Right forelimb (tissue), 1 donor: ENCODE measurements at places on chromosomes 7 and 10.

DNA sequence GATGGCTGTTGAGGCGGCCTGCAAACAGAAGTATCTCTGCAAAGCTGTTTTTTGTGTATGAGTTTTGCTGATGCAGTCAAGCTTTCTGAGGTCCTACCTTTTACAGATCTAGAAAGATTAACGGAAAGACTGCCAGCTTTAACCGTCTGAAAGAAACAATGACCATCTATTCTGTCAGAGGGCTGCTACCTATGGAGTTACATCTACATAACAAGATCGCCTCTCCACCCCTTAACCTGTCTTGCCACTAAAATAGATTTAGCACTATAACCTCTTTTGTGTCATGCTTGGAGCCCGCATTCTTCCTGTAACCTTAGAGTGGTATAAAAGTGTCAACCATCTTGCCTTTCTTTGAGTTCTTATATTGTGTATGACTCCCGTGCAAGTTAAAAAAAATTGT, 291.2 kb downstream of the POM121L12 start:
- DNase-seq: no peak

DNA sequence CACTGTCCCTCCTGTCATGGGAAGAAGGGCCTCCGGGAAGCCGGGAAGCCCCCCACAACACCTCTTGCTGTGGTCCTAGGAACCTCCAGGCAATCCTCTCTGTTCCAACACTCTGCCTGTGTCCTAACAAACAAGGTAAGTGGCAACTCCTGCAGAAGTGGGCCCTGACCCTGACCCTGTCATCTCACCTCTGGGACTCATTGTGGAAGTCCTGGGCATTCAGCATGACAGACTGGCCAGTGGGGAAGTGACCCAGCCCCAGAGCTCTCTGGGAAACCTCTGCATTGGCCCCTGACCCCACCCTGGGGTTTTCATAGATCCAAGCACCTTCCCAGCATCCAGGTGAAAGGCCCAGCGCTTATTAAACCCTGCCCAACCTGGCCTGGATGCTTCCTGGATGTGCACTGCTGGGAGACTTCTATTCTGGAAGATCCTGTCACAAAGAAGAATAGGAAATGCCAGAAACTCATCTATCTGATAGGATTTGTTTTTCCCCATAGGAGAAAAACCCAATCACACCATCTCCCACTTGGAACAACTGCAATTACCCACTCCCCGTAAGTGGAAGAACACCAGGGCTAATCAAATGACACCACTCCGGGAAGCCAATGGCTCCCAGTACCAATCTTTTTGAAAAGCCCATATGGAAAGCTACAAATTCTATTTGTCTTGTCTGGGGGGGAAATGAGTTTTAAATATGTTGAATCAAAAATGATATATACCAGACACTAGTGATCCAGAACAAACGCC, 24.3 kb downstream of the LEP start:
- DNase-seq: no peak

GRCh38 chr7:106393564-106394251, 108.9 kb upstream of the NAMPT start:
- DNase-seq: no peak

GRCh38 chr10:112379635-112380296, 5.8 kb downstream of the ACSL5 start:
- no peak for DNase-seq

DNA sequence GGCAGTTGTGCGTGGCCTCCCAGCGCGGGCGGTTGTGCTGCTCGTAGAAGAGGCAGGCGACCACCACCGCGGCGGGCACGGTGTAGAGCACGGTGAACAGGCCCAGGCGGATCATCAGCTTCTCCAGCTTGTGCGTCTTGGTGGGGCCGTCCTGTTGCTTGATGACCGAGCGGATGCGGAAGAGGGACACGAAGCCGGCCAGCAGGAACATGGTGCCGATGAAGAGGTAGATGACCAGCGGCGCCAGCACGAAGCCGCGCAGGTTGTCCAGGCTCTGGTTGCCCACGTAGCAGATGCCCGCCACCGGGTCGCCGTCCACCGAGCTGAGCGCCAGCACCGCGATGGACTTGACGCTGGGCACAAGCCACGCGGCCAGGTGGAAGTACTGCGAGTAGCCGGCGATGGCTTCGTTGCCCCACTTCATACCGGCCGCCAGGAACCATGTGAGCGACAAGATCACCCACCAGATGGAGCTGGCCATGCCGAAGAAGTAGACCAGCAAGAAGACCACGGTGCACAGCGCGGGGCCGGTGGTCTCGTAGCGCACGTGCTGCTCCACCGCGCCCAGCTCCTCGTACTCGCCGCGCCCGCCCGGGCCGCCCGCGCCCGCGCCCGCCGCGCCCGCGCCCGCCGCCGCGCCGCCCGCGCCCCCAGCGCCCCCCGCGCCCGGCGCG, 2.2 kb downstream of the FZD8 start:
- no peak for DNase-seq

GRCh38 chr10:24418532-24418931, 209.6 kb downstream of the KIAA1217 start:
- no peak for DNase-seq

- peak; percentile 42 for DNase-seq
These were observed 6.8 kb downstream of the LDB1 start for GRCh38 chr10:102113261-102113955.

DNA sequence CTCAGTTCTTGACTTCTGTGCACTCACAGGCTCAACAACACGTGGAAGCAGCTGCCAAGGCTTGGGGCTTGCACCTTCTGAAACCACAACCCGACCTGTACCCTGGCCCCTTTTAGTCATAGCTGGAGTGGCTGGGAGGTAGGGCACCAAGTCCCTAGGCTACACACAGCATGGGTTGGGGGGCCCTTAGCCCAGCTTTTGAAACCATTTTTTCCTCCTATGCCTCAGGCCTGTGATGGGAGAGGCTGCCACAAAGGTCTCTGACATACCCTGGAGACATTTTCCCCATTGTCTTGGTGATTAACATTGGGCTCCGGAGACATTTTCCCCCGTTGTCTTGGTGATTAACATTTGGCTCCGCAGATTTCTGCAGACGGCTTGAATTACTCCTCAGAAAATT, 38.6 kb downstream of the RALA start:
- DNase-seq: no peak

GRCh38 chr7:22397981-22398380, 41.0 kb upstream of the RAPGEF5 start:
- no peak for DNase-seq

DNA sequence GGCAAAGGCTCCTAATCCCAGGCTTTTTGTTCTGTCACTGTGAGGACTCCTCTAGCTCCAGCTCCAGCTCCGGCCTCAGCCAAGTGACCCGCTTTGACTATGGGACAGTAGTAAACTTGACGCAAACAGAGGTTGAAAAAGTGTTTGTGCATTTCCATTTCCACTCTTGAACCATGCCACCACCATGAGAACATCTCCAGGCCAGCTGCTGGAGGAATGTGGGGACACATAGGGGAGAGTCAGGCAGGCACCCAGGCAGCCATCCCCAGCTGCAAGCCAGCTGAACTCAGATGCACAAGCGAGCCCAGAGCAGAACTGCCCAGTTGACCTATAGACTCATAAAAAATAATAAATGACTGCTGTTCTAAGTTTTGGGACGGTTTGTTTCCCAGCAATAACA, 224.7 kb downstream of the GRID1 start:
- DNase-seq: no peak

- no peak for DNase-seq
These were observed 38.8 kb downstream of the JMJD1C start for GRCh38 chr10:63427013-63427412.

- DNase-seq: no peak
These were observed 58.9 kb upstream of the LYZL2 start for GRCh38 chr10:30688456-30688855.

GRCh38 chr7:129550693-129551360, 48.5 kb downstream of the SMKR1 start:
- DNase-seq: no peak

DNA sequence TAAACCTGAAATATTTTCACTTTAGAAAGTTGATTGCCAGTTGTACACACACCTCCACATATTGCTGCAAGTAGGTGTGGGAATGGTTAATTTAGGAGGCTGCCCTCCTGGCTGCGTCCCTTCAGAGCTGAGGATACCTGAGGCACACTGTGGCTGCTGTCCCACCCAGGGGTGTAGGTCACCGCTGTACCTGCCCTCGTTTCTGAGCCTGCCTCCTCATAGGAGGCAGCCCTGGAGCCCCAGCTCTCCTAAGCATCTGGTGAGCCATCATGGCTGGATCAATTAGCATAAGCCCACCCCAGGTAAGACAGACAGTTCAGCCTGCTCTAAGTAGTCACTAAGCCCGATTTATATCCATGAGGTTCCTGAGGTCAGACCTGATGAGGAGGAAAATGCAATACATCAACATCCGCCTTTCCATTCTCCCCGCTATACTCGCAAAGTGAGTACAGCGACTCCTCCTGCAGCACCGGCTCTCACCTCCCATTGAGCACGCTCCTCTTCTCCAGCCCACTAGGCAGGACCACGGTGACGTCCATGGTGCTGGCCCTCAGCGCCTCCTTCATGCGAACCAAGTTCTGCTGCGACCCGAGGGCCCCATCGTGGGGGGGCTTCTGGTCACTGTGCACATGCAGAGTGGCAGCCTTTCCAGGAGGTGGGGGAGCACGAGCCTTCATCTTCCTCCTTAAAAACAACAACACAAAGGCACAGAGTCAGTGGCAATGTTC, 97.2 kb downstream of the COBL start:
- DNase-seq: no peak

DNA sequence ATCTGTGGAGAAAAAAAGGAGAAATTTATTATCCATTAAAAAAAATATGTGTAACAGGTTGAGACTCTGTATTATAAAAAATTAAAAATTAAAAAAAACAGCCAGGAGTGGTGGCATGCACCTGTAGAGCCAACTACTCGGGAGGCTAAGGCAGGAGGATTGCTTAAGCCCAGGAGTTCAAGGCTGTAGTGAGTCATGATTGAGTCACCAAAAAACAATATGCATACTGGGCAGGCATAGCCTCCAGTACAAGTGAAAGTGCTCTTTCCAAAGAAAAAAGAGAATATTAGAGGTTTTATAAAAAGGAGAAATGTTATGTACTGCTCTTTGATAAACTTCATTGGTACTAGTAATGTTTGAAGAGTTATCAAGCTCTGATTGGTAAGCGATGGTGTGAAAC, 647.1 kb upstream of the ZWINT start:
- no peak for DNase-seq

GRCh38 chr10:93806903-93807302, 49.2 kb downstream of the LGI1 start:
- no peak for DNase-seq

GRCh38 chr7:23468526-23469149, 1.7 kb downstream of the IGF2BP3 start:
- DNase-seq: peak; percentile 62

DNA sequence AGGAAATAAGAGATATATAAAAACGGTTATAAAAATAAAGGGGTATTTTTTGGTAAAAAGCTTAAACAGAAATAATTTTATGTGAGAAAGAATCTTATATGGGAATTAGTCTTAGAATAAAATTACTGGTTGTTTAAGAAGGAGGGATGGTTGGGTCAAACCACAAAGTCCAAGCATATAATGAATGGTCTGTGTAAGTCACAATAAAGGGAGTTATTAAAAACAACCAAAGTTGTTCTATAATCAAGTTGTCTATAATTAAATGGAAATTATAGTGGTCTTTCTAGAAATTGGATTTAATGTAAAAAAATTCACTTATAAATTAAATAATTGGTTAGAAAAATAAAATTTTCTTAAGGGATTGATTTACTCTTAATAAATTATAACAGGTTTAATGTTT, 304.8 kb downstream of the POM121L12 start:
- no peak for DNase-seq

DNA sequence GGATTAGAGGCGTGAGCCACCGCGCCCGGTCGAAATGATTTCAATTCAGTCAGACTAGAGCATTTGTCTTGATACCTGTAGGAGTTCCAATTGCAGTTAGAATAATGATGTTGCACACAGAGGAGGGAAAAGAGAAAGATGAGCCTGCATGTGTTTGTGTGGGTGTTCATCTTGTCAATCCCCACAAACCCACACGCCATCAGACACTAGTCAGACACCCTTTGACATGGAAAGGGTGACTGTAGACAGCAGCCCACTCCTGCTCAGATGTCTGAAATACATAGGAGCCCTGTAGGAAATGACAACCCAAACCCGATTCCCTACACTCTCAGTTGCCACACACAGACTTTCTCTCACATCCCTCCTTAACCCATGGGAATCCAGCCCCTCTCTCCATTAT, 92.0 kb downstream of the ABLIM1 start:
- no peak for DNase-seq

DNA sequence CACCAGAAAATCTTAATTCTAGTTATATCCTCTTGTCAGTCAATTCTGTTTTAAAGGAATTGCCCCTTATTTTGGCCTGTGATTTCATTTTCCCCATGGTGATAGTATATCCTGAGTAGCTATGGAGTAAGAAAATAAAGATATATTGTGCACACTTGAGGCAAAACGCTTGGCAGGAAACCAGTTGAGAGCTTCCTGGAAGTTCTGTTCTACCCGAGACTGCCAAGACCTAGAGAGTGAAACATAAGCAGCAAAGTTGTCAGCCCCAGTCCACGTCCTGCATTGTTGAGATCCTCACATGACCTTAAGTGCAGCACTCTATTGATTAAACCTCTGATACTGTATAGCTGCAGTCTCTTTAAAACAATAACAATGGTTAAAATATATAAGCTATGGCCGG, 235.2 kb downstream of the CDC14C start:
- no peak for DNase-seq

DNA sequence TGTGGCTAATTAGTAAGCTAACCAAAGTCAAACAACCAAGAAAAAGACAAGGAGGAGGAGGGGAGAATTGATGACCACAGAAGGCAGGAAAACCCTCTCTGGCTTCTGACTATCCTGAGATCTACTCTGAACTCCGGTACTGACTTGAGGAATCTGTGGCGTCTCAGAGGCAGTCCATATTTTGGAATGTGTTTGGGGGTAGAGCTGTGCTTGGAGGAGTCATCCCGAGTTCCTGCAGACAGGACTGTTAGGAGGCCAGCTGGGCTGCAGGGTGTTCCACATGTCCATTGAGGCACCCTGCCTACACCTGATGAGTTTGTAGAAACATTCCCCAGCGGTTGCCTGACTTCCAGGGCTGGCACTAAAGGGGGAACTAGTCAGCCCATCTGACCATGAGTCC, 91.6 kb downstream of the PLCE1 start:
- DNase-seq: no peak

DNA sequence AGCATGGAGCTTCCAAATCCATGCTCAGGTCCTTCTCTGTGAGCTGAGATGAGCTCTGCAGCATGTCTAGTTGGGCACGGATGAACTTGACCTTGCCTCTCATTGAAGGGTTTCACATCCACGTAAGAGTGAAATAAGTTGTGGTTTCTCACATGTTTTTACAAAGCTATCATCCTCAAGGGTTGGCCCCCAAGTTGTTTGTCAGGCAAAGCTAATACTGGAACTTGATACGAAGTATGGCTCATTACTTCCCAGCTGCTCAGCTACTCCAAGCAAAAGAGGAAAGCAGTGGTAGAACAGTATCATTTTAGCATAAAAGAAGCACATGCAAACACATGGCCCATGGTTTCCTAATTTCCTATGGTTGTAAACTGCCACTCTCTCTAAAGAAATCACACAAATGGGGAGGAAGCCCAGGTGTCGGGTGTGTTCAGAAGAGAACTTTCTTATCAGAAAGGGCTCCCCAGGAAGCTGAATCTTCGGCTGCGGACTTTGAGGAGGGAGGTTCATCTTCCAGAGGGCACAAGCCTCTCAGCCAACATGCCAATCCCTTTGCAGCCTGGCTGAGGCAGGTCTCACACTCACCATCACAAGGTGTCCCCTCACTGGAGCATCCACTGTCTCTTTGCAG, 45.3 kb downstream of the PDLIM1 start:
- DNase-seq: no peak

GRCh38 chr10:129699722-129700340, 232.8 kb downstream of the MGMT start:
- no peak for DNase-seq
